B cell (primary cell): ENCODE measurements at places on chromosomes 1 and 21.
A peak's percentile ranks its signal among the peaks of the same experiment; 100 is the strongest.

- no peak for DNase-seq
Measured at GRCh38 chr1:145717833-145718232, 1.5 kb upstream of the CD160 start.

DNA sequence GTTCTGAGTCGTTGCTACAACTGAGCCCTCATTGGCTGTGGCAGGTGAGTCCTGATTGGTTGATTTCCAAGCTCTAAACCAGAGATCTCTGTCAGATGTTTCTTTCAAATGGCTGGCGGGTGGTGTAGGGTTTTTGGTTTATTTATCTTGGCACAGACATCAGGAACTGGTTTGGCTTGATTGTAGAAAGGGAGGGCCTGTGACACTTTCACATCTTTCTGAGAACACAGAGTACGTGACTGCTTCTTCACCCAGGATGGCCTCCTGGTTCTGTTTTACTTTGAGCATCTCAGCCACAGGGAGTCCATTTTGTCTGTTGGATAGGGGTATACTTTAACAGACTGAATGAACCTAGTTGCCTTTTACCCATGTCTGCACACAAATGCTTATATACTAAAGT, 89.4 kb upstream of the GPR52 start:
- DNase-seq = no peak

DNA sequence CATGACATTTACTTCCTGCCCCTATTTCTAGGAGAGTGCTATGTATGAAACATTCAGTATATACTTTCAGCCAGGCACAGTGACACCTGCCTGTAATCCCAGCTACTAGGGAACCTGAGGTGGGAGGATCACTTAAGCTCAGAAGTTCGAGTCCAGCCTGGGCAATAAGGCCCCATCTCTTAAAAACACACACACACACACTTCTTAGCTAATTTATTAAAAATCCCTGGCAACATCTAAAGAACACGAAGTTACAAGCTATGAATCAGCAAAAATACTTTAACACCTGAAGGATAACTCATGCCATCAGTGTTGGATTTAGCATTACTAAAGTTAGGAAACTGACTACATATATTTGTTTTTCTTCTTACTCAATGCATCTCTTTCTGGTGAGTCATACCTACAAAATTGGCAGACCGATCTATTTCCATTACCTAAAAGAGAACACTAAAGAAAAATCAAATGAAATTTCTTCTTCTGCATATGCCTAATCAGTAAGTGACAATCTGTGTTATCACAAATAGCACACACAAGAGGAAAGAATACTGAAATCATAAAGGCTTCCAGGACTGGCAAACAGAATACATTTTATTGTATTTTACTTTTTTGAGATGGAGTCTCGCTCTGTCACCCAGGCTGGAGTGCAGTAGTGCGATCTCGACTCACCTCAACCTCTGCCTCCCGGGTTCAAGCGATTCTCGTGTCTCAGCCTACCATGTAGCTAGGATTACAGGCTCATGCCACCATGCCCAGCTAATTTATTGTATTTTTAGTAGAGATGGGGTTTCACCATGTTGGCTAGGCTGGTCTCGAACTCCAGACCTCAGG, 41.4 kb downstream of the RNF115 start:
- no peak for DNase-seq

DNA sequence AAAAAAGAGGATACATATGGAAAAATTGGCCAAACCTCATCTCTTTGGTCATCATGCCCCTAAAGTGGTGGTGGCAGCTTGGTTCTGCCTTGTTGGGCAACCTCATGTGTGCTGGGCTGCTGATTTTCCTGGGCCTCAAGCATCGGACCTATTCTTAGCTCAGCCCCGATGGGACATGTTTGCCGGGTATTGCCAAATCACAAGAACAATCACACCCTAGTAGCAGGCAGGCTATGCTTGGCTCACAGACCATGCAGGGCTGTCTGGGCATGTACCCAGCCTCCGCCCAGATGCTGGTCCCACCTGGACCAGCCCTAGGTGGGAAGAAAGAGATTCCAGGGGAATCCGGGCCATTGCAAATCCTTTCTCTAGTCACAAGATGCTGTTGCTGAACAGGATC, 189.4 kb upstream of the FGGY start:
- DNase-seq = no peak

DNA sequence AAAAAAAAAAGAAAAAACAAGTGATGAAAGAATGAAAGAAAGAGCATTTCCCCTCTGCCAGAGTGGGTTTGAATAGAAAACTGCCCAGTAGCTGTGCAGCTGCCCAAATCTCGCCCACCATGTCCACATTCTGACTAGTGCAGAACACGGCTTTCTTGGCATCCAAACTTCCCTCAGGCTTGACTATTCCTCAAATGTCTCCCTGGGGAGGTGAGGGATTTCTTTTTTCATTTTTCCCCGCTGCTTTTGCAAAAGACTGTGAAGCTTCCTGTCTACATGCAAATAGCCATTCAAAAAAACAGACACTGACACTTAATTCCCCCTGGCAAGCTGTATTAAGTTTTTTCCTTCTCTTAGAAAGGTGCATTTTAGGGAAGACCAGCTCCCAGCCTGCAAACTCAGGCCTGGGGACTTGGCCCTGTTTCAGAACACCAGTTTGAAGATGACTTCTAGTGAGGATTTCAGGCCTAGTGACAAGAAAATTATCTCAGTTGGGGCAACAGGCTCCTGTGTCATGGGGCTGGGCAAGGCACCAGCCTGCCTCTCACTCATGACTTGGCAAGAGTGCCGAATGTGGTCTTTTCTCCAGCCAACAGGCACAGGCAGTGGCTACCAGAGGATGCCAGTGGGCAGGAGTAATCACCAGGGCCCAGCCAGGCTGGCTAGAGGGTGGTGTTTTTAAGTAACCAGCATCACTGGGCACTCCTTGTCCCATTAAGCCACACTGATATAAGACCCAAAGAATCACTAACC, 178.1 kb upstream of the NFIA start:
- no peak for DNase-seq

- DNase-seq = no peak
Measured at GRCh38 chr21:39156024-39156423, 27.2 kb downstream of the PSMG1 start.

DNA sequence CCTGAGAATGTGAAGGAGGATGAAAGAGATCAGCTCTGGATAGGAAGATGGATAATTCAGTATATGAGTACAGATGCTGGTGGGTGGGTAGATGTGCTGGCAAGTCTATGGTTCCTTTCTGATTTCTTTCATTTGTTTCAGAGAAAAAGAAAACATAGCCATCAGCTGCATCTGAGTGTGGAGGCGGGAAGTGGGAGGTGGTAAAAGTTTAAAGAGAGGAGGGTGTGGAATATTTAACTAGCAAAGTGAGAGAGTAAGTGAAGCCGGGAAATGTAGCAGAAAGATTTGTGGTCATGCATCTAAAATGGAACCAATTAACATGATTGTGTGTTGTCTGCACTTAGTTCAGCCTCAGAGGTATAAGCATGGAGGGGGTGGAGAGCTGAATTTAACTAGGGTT, 16.4 kb downstream of the RPE65 start:
- no peak for DNase-seq

DNA sequence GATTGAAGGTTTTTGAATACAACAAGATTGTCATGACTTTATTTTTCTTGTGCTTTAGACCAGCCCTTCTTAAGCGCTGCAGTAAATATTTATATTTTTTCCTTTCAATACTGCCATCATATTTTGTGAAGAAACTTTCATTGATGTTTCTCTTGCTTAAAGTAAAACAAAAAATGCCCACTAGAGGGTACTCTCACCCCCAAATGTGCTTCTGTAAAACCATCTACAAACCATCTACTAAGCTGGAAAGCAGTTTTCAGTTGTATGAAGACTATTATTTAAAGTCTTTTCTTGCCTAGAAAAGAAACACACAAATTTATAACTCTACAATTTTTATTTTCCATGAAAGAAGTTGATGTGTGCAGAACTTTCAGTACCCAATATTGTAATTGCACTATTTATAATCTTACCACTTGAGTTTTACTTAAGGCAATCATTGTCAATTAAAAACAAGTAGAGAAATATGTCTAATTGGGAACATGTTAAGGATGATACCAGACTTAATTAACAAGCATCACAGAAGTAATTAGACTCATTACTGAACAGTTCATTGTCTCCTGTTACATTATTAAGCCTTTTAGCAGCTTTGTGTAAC, 10.7 kb downstream of the LEPR start:
- peak; percentile 31 for DNase-seq

- DNase-seq = no peak
Measured at GRCh38 chr1:60111716-60112115, 38.1 kb upstream of the C1orf87 start.

DNA sequence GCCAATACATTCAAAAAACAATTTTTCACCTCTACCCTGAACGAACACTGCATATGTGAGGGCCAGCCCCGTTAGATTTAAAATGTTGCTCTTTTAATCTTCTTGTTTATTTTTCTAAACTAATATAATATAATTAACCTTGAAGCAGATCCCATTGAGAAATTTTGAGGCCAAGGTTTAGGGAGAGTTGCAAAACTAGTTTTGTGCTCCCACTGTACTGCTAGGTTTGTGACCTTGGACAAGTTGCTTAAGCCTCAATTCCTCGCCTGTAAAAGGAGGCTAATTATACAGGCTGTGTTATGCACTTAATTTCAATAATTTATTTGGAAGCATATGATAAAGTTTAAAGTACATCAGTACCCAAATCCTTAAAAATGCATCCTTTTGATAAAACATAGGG, 3.7 kb downstream of the IL23R start:
- no peak for DNase-seq

DNA sequence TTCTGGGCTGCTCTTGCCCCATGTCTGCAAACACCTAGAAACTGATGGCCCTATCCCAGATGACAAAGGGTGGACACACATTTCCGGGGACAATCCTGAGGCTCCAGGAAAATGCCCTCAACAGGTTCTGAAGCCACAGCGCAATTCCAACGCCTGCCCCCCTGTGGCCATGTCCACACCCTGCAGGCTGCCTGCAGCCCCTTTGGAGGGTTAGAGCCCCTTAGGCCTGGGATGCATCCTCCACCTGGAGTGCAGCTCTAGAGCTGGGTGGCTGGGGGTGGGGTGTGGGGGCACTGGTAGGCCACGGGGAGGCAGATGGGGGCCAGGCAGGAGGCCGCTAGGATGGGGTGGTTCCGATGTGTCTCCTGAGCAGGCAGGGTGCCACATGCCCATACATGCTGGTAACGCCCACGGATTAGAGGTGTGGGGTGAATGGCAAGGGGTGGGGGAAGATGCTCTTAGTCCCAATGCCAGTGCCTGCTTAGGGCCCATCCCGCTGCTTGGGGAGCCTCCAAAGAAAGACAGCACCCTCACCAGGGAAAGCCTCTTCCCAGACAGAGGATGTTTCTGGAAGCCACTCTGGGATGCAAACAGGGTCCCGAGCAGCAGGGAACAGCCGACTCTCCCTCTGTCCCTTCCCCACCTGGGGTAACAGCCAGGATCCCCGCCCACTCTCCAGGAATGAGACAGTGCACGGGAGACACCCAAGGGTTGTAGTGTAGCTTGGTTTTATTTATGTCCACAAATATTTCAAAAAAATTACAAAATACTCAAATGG, 34.0 kb downstream of the SLC45A1 start:
- DNase-seq = no peak

GRCh38 chr21:40792691-40793456, 54.1 kb downstream of the DSCAM start:
- no peak for DNase-seq

DNA sequence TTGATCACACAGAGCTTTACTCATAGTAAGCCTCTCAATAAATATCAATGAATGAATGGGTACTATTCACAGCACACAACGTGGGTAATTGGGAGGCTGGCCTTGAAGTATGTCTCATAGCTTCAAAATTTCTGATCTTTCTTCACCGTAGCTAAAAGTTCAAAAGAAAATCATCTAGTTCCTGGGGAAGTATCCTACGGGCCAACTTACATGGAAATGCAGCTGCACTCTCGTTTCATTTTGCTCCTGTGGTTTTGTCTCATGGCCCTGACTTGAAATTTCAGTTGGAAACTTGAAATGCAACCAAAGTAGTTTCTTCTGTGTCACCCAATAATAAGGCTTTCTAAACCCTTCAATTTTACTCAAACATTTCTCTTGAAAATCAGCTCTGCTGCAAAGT, 76.1 kb upstream of the CNIH3 start:
- DNase-seq = no peak

DNA sequence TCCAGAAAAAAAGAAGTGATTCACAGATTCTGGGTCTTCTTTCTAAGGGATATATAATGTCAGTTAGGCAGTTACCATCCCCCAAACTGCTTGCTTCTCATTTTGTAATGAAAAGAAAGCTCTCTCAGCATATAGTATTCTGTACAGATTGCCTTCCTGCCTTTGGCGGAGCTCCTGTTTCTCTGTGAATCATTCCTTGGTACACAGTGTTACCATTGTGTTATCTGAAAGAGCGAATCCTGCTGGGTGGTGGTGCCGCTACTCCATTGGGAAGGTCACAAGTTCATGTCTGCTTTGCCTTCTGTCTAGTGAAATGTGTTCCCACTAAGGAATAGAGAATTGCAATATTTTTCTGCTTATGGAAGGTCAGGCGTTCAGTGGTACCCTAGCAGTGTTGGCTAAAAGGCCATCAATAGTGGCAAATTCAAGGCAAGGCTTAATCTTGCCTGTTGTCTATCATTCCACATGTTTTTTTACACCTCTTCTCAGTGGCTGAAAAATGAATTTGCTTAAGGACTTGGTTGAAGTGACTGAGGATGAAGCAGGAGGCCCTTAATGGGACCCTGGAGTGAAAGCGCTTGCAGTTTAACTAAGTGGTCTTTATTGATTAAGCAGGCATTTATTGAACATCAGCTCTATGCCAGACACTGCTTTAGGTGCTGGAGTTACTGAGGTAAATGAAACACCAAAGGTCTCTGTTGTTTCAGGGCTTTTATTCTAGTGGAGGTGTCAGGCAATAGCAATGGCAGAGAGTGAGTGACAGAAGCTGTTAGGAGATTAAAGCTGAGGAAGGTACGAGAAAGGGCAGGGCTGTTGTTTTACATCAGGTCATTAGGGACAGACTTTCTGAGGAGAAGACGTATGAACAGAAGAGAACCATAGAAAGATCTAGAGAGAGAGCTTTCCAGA, 186.7 kb downstream of the PDE4B start:
- DNase-seq = no peak
